SK-MEL-5 (cell line): ENCODE measurements at places on chromosomes 16 and 17.

DNA sequence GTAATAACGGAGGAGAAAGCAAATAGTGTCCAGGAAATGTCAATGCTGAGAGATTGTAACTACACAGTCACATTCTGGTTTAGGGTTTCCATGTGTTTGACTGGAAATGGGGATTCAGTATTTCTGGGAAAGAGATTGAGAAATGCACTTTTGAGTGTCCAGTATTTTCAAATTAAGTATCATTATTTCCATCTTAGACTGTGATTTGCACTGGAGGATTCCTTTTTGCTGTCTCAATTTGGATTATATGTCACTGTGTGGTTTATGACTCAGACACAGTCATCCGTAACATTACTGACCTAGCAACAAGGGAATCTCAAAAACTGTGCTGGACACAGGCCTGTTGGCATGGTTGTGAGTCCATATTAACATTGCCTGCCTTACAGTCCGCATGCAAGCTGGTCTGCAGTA lies 681.4 kb downstream of the CDH11 start:
- peak; percentile 29 for DNase-seq

GRCh38 chr17:39960524-39961041 lies 2.2 kb upstream of the GSDMA start:
- no peak for DNase-seq

- no peak for DNase-seq
Measured at GRCh38 chr17:3828151-3828851, 17.7 kb downstream of the NCBP3 start.

GRCh38 chr16:81864646-81865382 lies 85.7 kb downstream of the PLCG2 start:
- no peak for DNase-seq

GRCh38 chr16:64629622-64630021 lies 492.2 kb downstream of the CDH11 start:
- no peak for DNase-seq

- DNase-seq, result no peak
Measured at GRCh38 chr17:41683441-41684007, 5.2 kb upstream of the EIF1 start.

DNA sequence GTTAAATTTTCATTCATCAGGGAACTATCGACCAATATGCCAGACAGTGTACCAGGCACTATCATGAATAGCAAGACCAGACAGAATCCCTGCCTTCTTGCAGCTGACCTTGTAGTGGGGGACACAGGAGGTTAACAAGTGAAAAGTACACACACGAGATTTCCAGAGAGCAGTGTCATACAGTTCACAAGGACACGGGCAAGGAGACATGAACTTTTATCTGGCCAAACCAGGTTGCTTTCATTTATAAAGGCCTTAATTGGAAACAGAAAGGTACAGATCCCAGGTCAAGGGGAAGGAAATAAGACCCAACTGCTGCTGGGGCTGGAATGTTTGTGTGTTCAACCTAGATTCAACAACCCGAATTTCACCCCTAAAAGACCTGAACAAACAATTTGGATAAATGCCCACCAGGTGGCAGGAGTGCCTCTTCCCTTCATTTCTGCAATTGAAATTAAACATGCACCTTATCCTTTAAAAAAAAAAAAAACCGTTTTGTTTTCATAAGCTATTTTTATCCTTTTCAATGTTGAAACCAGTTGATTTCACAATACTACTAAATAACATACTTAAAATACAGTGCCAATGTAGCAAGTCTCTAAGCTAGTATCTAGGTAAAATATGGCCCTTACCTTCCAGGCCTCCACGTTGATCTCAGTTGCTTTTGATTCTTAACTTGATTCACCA lies 65.9 kb downstream of the EMP2 start:
- peak; percentile 61 for DNase-seq

DNA sequence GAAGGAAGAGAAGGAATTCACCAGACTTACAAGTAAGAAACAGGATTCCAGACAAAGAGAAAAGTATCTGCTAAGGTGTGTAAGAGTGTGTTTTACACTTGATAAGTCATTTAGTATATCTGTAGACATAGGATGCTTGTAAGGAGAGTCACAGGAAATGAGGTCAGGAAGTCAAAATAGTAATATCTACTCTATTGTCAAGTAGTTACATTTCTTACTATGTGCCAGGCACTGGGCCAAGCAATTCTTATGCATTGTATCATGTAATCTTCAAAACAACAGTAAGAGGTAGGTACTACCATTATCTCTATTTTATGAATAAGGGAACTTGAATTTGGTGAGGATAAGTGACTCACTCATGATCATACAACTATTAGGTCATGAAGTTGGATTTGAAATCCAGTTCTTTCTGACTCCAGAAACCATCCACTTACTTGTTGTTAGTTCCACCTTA lies 129.1 kb downstream of the SNX11 start:
- no peak for DNase-seq

DNA sequence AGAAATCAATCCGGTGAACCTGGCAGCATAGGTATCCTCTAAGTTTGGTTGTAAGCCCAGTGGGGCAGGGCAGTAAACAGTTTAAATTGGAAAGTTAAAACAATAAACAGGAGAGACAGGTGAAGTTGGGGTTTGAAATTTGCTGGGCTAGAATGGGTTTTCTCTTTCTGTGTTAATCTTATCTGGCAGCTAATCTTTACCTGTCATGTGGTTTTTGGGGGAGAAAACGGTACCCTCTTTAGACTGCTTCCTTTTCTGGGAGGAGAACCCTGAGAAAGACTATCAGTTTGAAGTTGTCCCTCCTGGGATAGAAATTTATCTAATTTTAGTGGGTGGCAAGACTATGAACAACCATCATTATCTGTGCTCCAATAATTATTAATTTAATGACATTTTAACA lies 24.0 kb downstream of the CDH13 start:
- no peak for DNase-seq

DNA sequence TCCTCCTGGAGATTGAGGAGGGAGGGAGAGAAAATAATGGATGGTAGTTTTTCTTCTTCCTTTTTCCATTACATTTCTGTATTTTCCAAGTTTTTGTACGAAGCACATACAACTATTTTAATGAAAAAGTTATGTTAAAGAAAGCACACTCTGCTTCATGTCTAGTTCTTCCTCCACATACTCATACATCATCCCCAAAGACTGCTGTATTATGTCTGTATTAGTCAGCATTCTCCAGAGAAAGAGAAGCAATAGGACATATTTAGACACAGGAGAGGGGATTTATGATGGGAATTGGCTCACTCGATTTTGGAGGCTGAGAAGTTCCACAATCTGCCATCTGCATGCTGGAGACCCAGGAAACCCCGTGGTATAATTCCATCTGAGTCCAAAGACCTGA lies 10.1 kb upstream of the ACSM2A start:
- DNase-seq, result no peak

- no peak for DNase-seq
Measured at GRCh38 chr16:72224260-72224768, 52.4 kb upstream of the PMFBP1 start.

- no peak for DNase-seq
Measured at GRCh38 chr16:54939510-54940278, 9.0 kb downstream of the IRX5 start.

DNA sequence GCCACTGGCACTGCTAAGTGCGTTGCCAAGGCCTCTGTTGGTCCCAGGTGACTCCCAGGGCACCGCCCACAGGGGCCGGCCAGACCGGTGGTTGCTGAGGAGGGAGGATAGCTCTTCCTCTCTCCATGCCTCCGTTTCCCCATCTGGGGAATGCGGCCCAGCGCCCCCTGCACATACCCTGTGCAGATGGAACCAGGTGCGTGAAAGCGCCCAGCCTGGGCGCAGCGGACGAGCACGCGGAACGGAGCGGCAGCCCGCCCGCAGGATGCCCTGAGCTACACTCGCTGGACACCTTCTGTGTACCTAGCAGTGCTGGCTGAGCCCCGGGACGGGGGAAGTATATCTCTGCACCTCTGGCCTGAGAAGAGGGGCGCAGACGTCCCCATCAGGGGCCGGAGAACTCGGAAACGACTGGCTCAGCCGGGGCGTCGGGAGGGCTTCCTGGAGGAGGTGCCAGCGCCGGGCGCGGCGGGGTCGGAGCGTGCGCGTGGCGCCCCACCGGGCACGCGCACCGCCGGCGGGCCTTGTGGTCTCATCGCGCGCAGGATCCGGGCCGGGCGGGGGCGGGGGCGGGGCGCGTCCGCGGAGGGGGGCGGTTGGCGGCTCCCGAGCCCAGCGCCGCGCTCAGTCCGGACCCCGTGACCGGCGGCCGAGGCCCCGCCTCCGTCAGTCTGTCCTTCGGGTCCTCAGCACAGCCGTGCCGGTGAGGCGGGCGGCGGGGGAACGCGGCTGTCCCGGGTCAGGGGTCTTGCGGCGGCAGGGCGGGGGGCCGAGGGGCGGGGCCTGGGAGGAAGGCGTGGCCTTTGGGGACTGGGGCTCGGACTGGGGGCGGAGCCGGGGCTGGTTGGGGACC lies at the start of the genes CCDC78 and HAGHL:
Gene CCDC78 (minus strand): TSS at position 6 of the 853 bp plus-strand sequence. CDS start 76 bp downstream, outside the sequence.
Gene HAGHL (plus strand): TSS at position 669 of the 853 bp plus-strand sequence. CDS start 404 bp downstream, outside the sequence.
- peak; percentile 68 for DNase-seq

DNA sequence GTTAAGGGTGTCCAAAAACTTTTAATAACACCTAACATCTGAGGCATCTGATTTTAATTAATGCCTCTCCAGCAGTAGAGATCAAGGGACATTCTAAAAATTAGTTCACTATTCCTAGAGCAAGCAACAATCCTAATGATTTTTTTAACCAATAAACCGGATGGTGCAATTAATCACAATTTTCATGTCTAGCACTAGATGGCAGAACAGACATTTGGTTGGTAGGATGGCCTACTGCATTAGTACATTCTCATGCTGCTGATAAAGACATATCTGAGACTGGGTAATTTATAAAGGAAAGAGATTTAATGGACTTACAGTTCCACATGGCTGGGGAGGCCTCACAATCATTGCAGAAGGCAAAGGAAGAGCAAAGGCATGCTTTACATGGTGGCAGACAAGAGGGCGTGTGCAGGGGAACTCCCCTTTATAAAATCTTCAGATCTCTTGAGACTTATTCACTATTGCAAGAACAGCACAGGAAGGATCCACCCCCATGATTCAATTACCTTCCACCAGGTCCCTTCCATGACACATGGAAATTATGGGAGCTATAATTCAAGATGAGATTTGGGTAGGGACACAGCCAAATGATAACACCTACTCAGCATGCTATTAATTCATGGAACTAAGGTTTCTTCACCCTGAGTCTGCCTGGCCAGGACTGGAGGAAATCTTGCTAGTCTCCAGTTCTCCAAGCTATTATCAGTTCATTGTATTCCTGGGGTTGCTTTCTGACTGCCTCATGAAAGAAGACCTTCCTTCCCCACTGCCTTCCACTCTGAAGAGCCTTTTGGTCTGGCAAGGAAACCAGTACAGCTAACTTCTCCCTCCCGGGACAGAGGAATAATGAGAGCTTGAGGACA lies 24.8 kb downstream of the HS3ST3A1 start:
- peak; percentile 42 for DNase-seq

- no peak for DNase-seq
Measured at GRCh38 chr17:61369751-61370150, 29.9 kb upstream of the TBX2 start.

GRCh38 chr16:55242667-55243066 lies 81.3 kb upstream of the IRX6 start:
- DNase-seq, result peak; percentile 15

DNA sequence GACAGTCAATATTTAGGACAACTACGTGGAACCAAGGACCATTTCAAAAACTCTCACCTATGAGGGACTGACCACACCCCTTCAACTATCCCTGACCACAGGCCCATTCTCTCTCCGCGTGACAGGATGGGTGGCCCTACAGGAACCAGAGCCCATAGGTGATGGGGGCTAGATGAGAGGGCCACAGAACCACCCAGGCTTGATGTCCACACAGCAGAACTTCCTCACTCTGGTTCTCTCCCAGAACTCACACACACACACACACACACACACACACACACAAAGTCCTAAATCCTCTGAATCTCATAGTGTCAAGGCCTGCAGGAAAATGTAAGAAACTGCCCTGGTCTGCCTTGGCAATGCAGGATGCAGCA lies 1.5 kb downstream of the ZNF319 start:
- DNase-seq, result no peak

- no peak for DNase-seq
Measured at GRCh38 chr16:27665881-27666280, 115.9 kb downstream of the KATNIP start.

DNA sequence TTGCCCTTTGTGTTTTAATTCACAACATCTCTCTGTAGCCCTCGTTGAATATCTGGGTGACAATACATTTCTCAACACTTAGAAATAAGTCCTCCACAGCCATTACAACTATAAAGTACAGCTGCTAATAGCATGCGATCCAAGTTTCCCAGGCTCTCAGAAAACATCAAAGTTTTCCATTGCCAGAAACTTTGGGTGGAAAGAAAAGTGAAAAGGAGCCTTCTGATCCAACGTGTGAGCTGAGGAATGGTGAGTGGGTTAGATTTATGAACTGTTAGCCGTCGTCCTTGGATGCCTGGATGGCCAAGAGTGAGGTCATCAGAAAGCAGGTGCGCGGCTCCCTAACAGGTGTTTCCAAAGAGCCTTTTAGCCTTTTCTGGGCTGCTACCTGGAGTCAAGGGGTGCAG lies 258.0 kb downstream of the PMP22 start:
- DNase-seq, result no peak

- no peak for DNase-seq
Measured at GRCh38 chr16:31273187-31273586, 13.4 kb downstream of the ITGAM start.

DNA sequence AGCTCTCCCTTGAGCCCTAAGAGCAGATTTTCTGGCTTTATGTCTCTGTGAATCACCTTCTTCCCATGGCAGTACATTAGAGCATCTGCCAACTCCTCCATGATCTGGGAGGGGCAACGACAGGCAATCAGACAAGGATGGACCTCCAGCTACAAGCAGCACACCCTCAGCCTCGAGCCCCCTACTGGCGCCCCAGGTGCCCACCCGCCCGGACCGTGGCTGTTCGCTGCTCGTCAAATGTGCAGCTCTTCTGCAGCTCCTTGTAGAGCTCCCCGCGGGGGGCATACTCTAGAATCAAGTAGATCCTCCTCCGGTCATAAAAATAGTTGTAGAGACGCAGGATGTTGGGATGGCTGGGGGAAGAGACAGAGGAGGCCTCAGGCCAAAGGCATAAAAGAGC lies 3.8 kb downstream of the AURKB start:
- DNase-seq, result no peak

DNA sequence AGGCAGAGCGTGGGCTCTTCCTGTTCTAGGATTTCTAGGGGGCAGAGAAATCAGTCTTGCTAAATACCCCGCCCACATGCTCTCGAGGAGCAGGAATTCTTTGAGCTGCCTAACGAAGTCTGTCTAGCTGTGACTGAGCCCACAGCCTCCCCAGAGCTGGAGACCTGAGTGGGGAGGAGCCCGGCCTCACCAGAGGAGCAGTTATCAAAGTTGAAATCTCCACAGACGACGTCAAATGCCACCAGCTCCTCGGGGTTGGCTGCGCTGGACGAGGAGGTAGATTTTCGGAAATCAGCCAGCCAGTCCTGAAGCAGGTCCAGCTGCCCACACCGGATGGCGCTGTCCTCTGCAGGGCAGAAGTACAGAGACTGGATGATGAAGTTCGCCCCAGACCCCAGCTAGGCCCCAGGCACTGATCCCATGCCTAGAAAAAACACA lies 53.8 kb downstream of the PRMT7 start:
- no peak for DNase-seq

GRCh38 chr17:57572062-57572461 lies 173.0 kb downstream of the CCDC182 start:
- no peak for DNase-seq
